Stimulated activated CD4-positive, alpha-beta T cell treated with anti-CD3 and anti-CD28 coated beads, TNF-alpha, amount 100 ng/mL, for 48 hours (primary cell): ENCODE measurements at places on chromosomes 11 and 22.

DNA sequence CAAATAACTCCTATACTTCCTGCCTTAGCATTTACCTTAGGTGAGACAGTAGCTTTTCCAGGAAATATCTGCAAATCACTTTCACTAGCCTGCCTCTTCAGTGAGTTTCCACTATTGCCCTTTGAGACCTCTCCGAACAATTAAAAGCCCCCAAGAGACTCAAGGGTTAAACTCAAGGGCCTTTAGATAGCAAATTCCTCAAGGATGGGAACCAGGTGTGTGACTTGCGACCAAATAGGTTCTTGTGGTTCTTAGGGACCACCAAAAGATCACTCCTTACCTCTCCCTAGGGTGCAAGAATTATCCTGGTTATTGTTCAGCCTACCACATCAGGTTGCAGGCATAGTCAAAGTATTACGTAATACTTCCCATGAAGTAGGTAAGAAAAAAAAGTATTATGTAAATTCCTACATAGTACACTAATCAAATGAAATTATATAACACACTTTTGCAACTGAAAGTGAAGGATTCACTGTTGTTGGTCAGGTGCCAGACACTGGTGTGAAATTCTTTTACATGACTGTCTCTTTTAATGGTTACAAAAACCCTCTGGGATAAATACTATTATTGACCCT, 1.4 kb upstream of the RDX start:
- DNase-seq, result no peak

DNA sequence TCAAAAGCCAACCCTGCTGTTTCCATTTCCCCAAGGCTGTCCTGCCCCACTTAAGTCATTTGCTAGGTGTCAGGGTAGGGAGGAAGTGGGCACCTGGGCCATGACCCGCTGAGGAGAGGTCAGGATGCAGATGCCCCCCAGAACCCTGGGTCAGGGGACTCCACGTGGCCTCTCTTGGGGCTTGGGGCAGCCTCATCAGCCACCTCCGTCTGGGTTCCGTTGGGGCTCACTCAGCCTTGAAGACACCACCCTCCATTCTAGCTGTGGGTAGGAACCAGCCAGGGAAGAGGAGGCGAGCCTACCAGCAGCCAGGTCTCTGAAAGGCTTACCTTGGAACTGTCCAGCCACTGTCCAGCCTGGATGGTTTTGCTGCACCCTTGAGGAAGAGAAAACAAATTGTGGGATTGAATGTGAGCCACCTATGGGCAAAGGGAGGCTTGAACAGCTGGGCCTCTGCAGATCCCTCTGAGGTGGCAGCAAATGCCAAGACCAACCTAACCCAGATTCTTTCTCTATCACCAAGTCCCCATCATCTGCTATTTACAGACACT, 2.5 kb downstream of the APOL4 start:
- no peak for DNase-seq

- DNase-seq, result no peak
Observed at GRCh38 chr22:38310518-38311322, 6.5 kb downstream of the CSNK1E start.

DNA sequence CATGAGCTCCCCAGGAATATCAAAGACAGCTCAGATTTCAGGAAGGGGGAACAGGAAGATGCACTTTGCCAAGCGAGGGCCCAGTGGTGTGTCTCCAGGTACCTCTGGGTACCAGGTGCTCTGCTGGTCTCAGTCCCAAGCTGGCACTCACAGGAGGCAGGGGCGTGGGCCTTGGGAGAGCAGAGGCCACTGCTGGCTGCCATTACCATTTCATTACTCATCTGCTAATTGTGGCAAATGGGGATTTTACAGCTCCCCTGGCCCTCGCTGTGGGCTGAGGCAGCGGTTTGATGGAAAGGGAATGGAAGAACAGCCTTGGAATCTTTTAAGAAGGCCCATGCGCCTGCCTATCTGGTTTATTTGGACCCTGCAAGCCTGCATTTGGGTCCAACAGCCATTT, 192.0 kb upstream of the NAV2 start:
- no peak for DNase-seq

DNA sequence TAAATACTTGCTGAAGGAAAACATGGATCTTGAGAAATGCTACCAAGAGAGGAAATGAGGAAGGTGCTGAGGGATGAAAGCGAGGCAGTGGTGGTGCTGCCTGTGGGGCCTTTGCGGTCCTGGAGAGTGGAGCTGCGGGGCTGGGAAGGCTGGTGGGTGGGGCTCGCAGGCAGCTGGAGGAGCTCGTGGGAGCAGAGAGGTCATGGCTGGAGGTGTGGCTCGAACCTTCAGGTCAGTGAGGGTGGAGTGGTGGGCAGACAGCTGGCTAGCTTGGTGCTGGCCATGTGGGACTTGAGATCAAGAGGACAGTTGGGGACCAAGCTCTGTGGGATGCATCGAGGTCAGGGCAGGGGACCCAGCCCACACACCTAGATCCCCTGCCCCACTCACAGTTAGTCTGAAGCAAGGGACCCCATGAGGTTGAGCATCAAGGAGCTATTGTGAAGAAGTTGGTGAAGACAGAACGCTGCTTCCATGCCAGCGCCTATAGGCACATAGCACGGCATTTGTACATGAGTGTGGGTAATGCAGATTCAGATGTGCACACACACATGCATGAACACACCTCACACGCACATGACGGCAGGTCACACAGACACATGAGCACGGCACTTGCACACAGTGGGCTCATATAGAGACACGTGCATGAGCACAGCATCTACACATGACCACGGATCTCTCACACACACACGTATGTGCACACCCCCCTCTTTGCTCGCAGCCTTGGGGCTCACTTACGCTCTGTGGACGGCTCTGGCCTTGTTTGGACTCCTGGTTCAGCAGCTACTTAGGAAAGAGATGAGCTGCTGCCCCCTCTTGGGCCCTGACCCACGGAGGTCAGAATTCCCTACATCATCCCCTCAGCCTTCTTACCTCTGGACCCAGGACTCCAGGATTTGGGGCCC, 30.4 kb downstream of the SHANK3 start:
- DNase-seq, result no peak

DNA sequence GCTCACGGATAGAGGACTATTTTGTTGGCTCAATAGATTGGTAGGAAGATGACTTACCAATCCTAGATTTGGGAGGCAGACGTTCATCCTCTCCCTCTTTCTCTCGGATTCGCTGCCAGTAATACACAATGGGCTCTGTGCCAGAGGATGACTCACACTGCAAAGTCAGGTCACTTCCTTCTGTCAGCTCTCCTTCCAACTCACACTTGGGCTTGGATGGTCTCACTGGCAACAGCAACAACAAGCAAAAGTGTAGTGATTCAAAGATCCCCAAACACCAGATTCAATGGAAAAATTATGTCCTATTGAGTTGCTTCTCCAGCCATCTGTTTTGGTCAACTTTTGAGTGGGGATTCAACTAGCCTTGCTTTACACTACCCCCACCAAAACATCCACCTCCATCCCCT, 21.7 kb upstream of the HSPA8 start:
- peak; percentile 59 for DNase-seq
